ENCODE measurements at places on chromosomes 2 and 18.
A peak's percentile ranks its signal among the peaks of the same experiment; 100 is the strongest.

- H3K36me3 ChIP-seq = no peaks in the 10 kb centered on the region
- no peaks in the 10 kb centered on the region for H3K27me3 ChIP-seq
- H3K27ac ChIP-seq = no peak overlapping the region
Measured at GRCh38 chr2:137800386-137800785, 163.9 kb upstream of the HNMT start.

DNA sequence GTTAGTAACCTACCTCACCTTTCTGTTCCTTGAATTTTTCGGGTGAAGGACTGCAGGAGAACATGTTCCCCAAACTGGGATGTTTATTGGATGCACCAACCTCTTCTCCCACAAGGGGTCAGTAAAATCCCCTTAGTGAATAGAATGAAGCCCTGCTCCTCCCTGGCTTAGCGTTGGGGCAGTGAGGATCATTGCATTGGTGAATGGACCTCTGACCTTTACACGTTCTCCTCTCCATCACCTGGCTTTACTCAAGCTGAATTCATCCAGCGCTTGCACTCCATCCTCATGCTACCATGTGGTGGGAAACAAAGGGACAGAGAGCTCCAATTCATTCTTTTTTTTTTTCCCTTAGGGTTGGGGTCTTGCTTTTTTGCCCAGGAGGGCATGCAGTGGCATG lies 157.2 kb downstream of the MIB1 start:
- H3K36me3 ChIP-seq = no peaks in the 10 kb centered on the region
- DNase-seq = peak; percentile 76
- no peaks in the 10 kb centered on the region for H3K27me3 ChIP-seq
- no peak overlapping the region for H3K27ac ChIP-seq
- H3K4me1 ChIP-seq = no peaks in the 10 kb centered on the region
- no peak overlapping the region for H3K4me3 ChIP-seq

GRCh38 chr2:134173338-134174016 lies 80.4 kb upstream of the MGAT5 start:
- peaks cover 13% of the 10 kb centered on the region for H3K4me1 ChIP-seq
- H3K36me3 ChIP-seq = no peaks in the 10 kb centered on the region
- H3K27ac ChIP-seq = peak overlapping the region; percentile 68
- no peak overlapping the region for H3K4me3 ChIP-seq

- H3K36me3 ChIP-seq = no peaks in the 10 kb centered on the region
- no peak overlapping the region for H3K27ac ChIP-seq
- no peak overlapping the region for H3K4me3 ChIP-seq
- no peaks in the 10 kb centered on the region for H3K4me1 ChIP-seq
- no peaks in the 10 kb centered on the region for H3K27me3 ChIP-seq
Measured at GRCh38 chr2:167136879-167137596, 248.8 kb downstream of the XIRP2 start.

DNA sequence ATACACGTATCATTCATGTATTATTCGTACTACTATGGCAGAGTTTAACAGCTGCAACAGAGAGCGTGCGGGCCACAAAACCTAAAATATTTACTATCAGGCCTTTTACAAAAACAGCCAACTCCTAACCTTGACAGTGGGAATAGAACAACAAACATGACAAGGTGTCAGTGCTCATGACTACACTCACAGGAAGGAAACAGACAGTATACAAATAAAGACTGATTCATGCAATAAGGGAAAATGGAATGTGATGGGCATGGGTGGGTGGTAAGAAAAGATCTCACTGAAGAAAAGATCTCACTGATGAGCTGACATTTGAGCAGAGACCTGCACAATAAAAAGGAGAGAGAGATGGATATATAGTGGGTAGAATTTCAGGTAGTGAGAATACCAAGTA lies 347.8 kb downstream of the ALK start:
- H3K4me3 ChIP-seq = no peak overlapping the region
- H3K4me1 ChIP-seq = no peaks in the 10 kb centered on the region
- H3K27ac ChIP-seq = no peak overlapping the region

DNA sequence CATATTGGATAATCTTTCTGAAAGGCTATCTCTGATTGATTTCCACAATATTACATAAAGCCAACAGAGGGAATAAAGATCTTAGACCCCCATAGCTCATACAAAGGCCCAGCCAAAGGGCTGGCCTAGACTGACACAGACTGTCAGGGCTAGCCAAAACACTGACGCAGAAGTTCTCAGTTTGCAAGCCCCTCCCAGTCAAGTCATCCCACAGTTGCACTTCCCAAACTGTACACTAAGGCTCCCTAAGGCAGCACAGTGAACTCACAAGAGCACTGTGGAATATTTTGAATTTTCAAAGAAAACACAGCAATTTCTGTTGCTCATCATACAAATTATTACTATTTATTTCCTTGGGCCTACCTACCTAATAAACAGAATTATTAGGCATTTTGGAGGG lies 244.9 kb downstream of the SP3 start:
- H3K27me3 ChIP-seq = no peaks in the 10 kb centered on the region
- no peaks in the 10 kb centered on the region for H3K4me1 ChIP-seq
- no peak overlapping the region for H3K27ac ChIP-seq
- no peak overlapping the region for H3K4me3 ChIP-seq
- no peaks in the 10 kb centered on the region for H3K36me3 ChIP-seq
- DNase-seq = no peak

DNA sequence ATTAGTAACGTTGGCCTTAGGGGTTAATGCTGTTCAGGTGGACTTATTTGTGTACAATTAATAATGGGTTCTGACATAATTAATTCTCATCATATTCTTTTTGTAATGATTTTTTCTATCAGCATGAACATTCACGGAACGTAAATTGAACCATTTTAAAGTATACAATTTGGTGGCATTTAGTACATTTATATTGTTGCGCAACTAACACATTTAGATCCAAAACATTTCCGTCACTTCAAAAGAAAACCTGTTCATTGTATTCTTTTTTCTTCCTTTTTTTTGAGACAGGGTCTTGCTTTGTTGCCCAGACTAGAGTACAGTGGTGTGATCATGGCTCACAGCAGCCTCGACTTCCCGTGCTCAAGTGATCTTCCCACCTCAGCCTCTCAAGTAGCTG lies 65.8 kb downstream of the BOD1L2 start:
- no peaks in the 10 kb centered on the region for H3K27me3 ChIP-seq
- H3K4me3 ChIP-seq = no peak overlapping the region
- H3K27ac ChIP-seq = no peak overlapping the region
- H3K4me1 ChIP-seq = peaks cover 7% of the 10 kb centered on the region

DNA sequence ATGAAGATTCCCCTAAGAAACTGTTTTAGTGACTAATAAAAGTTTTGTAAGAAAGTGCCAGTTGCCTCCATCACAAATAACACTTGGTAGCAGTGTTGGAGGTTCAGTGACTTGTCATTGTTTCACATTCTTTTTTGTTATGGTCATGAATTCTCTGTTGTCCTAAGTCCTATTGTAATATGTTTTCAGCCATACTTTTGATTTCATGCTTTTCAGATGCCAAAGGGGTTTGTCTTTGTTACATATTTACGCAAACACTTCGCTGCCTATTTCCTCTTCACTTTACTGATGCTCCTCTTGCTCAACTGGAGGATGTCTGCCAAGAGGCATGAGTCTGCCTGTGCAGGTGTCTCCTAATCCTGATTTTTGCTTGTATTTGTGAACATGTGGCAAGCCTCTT lies 66.6 kb downstream of the PHLPP1 start:
- no peak overlapping the region for H3K27ac ChIP-seq
- no peaks in the 10 kb centered on the region for H3K36me3 ChIP-seq
- H3K4me1 ChIP-seq = no peaks in the 10 kb centered on the region
